ENCODE measurements at places on chromosomes 2 and 18.

DNA sequence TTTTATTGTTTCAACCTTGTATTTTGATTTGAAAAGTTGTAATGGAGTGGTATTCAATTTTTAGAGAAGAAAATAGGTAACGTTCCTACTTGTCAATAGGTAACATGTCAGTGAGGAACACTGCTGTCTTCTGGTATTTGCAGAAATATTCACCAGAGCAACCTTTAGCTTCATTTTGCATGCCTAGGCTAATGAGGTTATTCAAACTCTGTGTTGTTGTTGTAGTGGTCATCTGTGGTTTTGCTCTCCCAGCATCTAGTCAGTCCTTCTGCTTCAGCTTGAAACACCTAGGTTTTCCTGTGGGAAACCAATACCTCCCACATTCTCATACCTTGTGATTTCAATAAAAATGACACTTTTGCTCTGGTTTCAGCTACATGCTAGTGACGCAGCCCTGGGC, 98.4 kb downstream of the LYPD6 start:
- no peak for DNase-seq

- DNase-seq = no peak
Observed at GRCh38 chr2:224143526-224143925, 104.4 kb upstream of the SERPINE2 start.

GRCh38 chr18:57063601-57064103, 83.2 kb upstream of the BOD1L2 start:
- no peak for DNase-seq

- peak; percentile 56 for DNase-seq
Observed at GRCh38 chr2:119659601-119660342, 19.2 kb upstream of the TMEM177 start.

DNA sequence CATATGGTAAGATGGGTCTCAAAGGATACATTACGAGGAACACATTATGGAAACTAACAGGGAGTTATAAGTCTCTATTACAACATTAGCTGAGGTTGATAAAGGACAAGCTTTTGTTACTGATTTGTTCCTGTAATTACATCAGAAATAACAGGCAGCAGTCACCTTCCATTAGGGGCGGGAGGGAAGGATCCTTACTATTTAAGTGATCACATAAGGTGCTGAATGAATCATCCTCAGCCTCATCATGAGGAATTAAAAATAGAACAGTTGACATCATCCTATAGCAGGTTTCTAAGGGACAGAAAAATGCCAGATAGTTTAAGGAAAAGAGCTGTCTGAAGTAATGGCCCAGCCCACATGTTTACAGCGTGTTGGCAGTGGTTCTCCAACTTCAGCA, 86.9 kb upstream of the MGAT5 start:
- peak; percentile 45 for DNase-seq

GRCh38 chr2:64203858-64204632, 59.8 kb upstream of the PELI1 start:
- DNase-seq = no peak

- no peak for DNase-seq
Observed at GRCh38 chr18:10391506-10391905, 62.9 kb upstream of the APCDD1 start.

DNA sequence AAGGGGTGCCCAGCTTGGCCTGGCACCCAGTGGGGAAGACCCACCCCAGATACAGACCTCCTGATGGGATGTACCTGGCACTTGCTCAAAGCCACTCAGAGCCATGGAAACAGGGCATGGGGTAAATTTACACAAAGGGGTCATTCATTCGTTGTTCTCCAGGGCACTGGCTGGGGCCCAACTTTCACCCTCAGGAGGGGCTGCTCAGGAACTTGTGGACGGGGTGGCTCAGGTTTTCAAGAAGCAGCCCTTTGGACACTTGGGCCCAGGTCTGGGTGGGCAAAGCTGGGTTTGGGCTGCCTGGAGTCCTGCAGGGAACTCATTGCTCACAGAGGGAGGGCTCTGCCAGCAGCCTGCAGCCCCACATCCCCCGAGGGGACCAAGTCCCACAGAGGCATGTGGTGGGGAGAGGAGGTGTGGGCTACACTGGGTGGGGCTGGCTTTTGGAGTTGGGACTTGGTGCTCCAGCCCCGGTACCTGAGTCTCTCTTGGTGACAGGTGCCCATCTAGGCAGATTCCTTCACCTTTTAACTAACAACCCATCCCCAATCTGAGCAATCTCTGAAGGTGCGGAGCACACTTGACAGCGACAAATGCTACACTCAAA, 172.3 kb downstream of the CELF4 start:
- no peak for DNase-seq

DNA sequence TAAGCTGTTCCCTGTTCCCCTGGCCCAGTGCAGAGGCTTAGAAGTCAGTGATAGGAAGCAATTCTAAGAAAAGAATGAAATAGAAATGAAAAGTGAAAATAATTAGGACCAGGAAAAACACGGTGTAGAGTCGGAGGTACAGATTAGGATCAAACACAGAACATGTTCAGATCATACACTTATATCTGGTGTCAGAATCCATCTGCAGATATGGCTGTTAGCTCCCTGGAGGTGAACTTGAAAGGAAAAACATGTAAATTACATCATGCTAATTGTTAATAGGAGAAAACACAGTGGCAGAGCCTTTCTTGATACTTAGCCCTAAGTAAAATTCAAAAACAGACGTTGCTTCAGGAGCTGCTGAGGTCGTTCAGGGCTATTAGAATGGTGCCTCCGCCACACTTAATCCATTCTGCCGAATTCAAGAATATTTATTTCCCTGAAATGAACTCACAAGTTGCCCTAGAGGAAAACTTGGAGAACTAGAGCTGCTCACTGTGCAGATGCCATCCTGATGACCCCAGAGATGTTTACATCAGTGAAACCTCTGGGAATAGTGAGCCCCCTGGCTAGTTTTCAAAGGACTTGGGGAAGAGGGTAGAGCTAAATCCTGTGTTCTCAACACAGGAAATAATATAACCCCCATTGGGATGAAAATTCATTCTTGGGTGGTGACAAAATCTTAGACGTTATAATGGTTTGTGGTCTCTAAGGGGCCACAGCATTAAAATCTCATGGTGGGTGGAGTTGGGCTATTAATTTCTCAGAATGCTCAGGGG, 27.5 kb downstream of the LPIN1 start:
- no peak for DNase-seq

GRCh38 chr18:74803769-74804168, 206.1 kb downstream of the ZNF407 start:
- no peak for DNase-seq

- no peak for DNase-seq
Observed at GRCh38 chr2:28642796-28643195, 108.8 kb upstream of the PPP1CB start.

DNA sequence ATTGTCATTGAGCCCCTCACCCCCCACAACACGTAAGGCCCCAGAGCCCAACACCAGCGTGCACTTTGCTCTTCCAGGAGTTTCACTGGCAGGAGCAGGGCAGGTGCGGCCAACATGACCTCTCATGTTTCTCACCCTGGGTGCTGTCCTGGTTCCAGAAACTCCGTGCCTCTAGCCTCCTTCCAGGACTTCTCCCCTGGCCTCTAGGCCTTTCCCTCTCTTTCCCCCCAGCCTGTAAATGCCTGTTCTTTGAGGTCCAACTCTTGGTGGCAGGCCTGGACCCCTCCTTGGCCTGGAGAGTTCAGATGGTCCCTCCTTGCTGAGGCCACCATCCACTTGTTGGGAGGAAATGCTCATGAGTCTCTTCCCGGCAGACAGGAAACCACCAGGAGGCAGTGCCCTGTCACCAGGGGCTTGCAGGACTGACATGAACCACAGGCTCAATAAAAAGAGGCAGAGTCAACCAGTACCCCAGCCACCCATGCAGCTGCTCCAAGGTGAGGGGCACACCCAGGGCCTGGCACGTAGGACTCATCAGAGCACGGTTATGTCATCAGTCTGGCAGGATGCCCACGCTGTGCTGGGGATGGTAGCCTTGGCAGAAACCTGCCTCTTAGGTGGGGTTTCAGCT, 1.5 kb downstream of the MALL start:
- no peak for DNase-seq

- DNase-seq = no peak
Observed at GRCh38 chr2:22450831-22451230, 934.1 kb upstream of the KLHL29 start.

DNA sequence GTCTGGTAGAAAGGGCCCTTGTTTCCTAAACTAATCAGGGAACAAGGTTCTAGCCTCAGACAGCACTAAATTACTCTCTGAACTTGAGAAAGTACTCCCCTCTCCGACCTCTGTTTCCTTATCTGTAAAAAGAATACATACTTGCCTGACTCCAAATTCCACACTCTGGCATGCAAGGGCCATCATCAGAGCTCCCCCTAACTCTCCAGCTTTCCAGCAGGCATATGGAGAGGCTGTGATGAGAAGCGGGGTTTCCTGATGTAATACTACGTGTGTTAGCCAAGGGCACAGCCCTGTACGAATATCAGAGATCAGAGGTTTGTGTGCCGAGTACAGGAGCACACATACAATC, 1.8 kb upstream of the EVA1A start:
- no peak for DNase-seq
